ENCODE measurements at places on chromosomes 5 and 9. TPM values are rescaled to one million over a fixed set of nuclear protein-coding genes. Genes with fewer than 3 reads are reported as not detected.

The DPH7 gene
- 30.8 TPM for total RNA-seq

The GPR107 gene
- total RNA-seq, result 167 TPM

The LRRC8A gene
- total RNA-seq, result 102 TPM

The UBAP2 gene
- total RNA-seq, result 28.4 TPM

The TMOD1 gene
- total RNA-seq, result 5.2 TPM

The RGP1 gene
- 10.6 TPM for total RNA-seq

The SLC46A2 gene
- total RNA-seq, result not detected

The INSYN2B gene
- 2.9 TPM for total RNA-seq

The GMCL2 gene
- not detected for total RNA-seq

The STXBP1 gene
- total RNA-seq, result 24.7 TPM

The GRIN1 gene
- total RNA-seq, result 0.05 TPM

The BRD9 gene
- total RNA-seq, result 51.6 TPM

Measured in dermis blood vessel endothelial cell (primary cell).